Airway epithelial cell (primary cell): ENCODE measurements at places on chromosomes 7 and 10. TPM values are rescaled to one million over a fixed set of nuclear protein-coding genes. Genes with fewer than 3 reads are reported as not detected.

CPA2 gene
- not detected in 2 replicates for total RNA-seq

HYAL4 gene
- 0.21 and 0.23 TPM in 2 replicates for total RNA-seq

EPO gene
- total RNA-seq: not detected in 2 replicates

SEMA3D gene
- 0.05 and 0.49 TPM in 2 replicates for total RNA-seq

CPXM2 gene
- not detected in 2 replicates for total RNA-seq

ADAMTS14 gene
- 0.35 TPM in 1 of 2 replicates, not detected in the other for total RNA-seq

CCDC3 gene
- 15.7 and 16.6 TPM in 2 replicates for total RNA-seq

FKBP6 gene
- total RNA-seq: not detected in 2 replicates

OGDHL gene
- 0.14 and 0.28 TPM in 2 replicates for total RNA-seq

VPS37D gene
- total RNA-seq: 2.1 and 2.3 TPM in 2 replicates

DRGX gene
- total RNA-seq: not detected in 2 replicates

ITPRID1 gene
- 0.14 TPM in 1 of 2 replicates, not detected in the other for total RNA-seq

CYP26C1 gene
- not detected in 2 replicates for total RNA-seq

LRMDA gene
- total RNA-seq: 1.3 TPM in 2 replicates
